Cerebellar cortex (tissue), 1 donor: ENCODE measurements at places on chromosomes 1 and 21.

GRCh38 chr1:10968411-10968826 is 44.0 kb upstream of the TARDBP start:
- no peak for DNase-seq

GRCh38 chr1:66730462-66730861 is 21.8 kb upstream of the DYNLT5 start:
- no peak for DNase-seq

- no peak for DNase-seq
Measured at GRCh38 chr1:117803318-117803717, 126.1 kb downstream of the GDAP2 start.

DNA sequence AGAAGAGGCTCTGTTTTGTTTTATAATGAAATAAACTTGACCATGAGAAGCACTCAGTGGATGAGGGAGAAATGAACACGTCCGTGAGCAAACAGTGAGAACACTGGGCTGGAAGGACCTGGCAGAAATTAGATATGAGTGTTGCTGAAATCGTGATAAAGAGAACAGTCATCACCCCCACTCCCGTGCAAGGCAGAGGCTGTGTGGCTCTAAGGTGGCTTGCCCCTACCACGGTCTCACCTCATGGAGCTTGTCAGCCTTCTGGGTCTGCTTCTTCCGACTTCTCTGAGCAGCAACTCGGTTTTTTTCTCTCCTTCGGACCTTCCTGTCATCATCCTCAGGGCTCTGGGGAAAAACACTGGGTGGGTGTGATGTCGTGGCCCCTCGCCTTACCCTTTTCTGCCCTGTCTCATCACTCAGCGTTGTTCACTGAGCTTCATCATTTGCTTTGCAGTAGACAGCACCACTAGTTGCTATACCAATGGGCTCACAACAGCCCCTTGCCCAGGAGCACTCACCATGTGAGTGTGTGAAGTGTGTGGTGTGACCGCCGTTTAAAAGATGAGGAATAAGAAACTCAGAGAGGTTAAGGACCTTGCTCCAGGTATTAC is 2.8 kb downstream of the BATF3 start:
- no peak for DNase-seq

DNA sequence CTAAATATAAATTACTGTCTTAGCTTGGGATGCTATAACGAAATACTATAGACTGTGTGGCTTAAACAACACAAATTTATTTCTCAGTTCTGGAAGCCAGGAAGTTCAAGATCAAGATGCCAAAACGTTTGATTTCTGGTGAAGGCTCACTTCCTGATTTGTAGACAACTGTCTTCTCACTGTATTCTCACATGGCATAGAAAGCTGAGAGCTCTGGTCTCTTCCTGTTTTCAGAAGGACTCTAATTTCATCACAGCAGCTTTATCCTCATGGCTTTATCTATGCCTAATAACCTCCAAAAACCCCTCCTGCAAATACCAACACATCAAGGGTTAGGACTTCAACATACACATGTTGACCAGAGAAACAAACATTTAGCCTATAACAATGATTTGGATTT is 1795.5 kb downstream of the MRPL39 start:
- no peak for DNase-seq

DNA sequence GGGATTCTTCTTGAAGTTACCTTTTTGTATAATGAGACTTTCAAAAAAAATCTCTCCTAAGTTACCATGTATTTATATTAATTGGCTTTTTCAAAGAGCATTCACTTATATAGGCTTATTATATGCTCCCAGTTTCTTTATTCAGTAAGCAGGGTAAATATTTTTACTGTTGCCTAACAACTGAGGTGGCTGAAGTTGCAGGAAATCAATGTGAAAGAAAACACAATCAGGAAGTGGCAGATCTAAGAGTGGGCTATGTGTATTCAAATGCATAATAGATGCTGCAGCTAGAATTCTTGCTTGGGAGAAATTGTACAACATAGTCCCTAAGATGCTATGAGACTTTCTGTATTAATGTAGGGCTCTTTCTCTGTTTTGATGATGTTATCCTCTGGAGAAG is 606.9 kb downstream of the NUF2 start:
- no peak for DNase-seq

GRCh38 chr21:25560271-25560685 is 47.0 kb downstream of the MRPL39 start:
- DNase-seq = no peak

DNA sequence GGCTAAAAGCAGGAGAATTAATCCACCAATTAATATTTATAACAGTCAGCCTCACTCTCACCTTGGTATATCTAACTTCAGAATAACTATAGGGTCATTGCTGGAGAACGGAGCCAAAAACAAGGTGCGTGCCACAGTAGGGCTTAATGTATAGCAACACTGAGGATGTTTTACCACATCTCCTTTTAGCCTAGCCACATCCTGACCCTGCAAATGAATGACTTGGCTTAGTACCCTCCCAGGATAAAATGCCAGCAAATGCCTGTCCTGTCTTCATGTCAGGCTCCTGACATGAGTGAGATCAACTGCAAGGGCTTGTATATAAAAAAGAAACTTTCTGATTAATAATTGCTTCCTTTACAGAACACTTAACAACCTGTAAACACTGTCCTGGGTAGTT is 2.7 kb upstream of the CDC42BPA start:
- DNase-seq = no peak

DNA sequence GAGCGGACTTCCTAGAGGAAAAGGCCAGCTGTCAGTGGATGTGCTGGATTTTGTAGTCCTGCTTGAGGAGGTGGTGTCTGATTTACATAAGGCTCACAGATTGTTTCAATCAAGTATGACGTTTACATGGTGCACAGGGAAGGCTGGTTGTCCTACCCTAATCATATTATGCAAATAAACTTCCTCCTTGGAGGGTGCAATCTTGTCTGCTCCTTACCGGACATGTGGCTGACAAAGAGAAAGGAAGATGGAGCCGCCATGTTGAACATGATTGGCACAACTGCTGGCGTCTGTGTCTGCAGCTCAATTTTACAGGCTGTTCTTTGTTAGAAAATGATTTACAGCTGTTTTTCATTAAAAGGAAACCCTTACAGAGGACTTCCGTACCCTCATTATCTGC is 1656.1 kb downstream of the KCNT2 start:
- no peak for DNase-seq

- peak; percentile 10 for DNase-seq
Measured at GRCh38 chr1:77313491-77313890, 31.7 kb downstream of the AK5 start.

- no peak for DNase-seq
Measured at GRCh38 chr1:216075339-216075738, 347.9 kb downstream of the USH2A start.

- DNase-seq = peak; percentile 85
Measured at GRCh38 chr1:10507111-10507879, 32.5 kb downstream of the PEX14 start.

- no peak for DNase-seq
Measured at GRCh38 chr1:212959266-212960220, 9.2 kb downstream of the VASH2 start.
